ENCODE measurements at places on chromosomes 4 and X. TPM values are rescaled to one million over a fixed set of nuclear protein-coding genes. Genes with fewer than 3 reads are reported as not detected.

Gene PLCXD1
- 20.7 TPM for total RNA-seq

Gene RAPGEF2
- 68.2 TPM for total RNA-seq

Gene PDGFC
- 3.9 TPM for total RNA-seq

Gene HTR2C
- not detected for total RNA-seq

Gene USP26
- total RNA-seq = not detected

GRCh38 chrX:125681507-125681906 lies 361.8 kb downstream of the TEX13C start:
- no peak for DNase-seq

GRCh38 chrX:13048280-13048679 lies 3.9 kb upstream of the FAM9C start:
- no peak for DNase-seq

DNA sequence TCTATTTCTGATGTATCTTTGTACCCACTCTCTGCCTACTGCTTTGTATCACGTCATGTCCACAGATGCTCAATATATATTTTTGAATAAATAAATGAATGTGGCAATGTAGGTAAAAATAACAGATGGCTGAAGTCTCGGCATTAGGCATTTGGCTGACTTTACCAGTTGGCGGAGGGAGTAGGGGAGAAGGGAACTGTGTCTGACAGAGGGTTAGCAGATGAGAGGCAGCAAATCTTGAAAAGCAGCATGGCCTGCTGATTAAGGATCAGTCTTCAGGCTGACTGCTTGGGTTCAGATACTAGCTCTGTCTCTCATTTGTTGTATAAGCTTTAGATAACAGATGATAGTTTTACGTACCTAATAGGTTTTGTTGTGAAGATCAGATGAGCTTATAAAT lies 31.9 kb upstream of the RASGEF1B start:
- DNase-seq = no peak

Gene TIGD4
- total RNA-seq = 0.38 TPM

DNA sequence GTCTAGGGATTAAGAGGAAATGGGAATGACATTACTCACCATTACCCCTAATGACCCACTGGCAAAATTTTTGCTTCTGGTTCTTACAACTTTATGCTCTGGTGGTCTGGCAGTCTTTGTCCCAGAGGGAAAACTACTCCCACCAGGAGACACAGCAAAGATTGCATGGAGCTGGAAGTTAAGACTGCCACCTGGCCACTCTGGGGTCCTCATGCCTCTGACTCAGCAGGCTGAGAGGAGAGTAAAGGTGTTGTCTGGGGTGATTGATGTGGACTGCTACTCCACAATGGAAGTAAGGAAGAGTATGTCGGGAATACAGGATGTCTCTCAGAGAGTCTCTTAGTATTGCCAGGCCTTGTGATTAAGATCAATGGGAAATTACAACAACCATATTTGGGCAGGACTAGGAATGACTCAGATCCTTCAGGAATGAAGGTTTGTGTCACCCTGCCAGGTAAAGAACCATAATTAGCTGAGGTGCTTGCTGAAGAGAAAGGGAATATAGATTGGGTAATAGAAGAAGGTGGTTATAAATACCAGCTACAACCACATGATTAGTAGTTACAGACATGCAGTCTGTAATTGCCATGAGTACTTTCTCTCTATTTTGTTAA lies 215.5 kb downstream of the GPAT3 start:
- DNase-seq = no peak

Gene PLAC8
- total RNA-seq = 1,034 TPM

DNA sequence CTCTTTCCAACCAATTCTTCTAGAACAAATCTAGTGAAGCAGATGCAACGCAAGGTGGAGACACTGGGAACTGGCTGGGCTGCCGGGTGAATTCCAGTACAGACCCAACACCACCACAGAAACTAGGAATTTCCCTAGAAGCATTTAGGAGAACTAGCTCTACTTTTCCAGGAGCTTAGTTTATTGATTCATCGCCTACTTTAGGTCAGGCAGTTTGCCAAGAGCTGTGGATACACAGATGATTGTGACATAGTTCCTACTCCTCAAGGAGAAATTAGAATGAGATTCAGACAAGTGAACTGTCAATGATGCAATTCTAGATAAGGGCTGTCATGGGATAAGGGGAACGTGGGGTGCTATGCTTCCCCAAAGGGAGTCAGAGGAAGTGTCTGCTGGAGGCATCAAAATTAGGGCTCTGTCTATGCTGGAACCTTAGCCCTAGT lies 350.0 kb downstream of the CAMK2D start:
- no peak for DNase-seq

Gene AMBN
- total RNA-seq = not detected

DNA sequence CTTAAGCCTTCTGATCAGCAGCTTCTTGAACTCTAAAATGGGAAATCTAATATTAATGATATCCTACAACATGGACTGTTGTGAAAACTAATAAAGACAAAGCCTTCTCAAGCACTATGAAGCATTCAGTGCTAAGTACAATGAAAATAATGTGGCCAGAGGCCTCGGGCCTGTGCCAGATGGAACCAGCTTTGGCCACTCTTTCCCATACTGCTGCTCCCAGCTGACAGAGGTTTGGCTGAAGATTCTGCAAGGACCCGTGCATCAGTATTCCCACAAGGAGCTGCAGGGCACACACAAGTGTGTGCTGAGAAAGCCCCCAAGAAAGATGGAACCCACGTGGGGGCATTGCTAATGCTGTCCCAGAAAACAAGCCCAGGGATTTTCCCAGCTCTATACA lies 60.5 kb upstream of the RPL34 start:
- DNase-seq = no peak

- DNase-seq = no peak
Observed at GRCh38 chr4:2732526-2732925, 23.6 kb downstream of the TNIP2 start.

GRCh38 chr4:85222561-85222960 lies 252.4 kb upstream of the ARHGAP24 start:
- no peak for DNase-seq

DNA sequence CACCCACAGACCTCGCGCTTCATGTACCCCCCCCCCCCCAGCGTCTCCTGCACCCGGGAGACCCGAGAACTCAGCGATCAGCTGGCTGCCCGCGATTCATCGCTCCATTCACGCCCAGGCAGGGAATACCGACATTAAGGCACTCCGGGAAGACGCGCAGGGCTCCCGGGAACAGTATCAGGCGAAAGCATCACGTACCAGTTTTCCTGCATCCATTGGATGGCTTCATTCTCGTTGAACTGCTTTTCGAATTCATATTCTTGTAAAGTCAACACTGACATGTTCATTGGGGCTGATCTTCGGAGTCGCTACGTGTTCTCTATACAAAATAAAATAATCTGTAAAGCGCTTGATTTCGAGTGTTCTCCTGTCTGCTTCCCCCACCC lies 373 bp downstream of the ELOVL6 start:
- peak; percentile 59 for DNase-seq

DNA sequence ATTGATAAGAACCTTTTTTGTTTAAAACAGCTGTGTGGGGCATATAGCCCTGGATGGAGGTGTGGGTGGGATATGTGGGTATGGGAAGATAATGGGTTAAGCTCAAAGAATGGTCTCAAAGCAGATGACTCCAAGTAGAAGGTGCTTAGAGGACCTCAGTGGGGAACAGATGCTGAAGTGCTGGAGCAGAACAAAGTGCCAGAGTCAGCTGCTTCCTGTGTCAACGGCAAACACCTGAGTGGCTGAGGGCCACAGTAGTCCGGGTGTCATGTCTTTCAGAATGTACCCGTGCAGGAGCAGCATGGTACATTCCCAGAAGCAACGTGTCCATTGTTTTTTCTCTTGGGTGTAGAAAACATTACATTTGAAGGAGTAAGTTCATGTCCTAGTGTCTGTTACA lies 210.6 kb downstream of the CCNG2 start:
- DNase-seq = no peak

- DNase-seq = no peak
Observed at GRCh38 chr4:160819791-160820190, 1344.0 kb downstream of the FSTL5 start.

DNA sequence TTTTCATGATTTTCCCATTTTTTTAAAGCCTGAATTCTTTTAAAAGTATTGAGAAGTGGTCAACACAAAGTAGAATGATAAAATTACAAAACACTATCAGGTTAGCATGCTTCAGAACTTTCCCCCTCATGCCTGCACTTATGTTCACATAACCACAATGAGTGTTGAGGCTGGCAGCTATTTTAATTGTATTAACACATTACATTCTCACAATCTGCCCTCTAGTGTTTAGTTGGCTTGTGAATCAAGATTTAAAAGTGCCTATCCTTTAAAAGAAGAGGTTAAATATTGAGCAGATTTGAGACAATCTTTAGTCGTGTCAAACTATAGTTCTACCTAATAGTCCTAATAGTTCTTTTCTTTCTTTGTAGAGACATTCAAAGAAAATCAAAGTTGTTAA lies 93.6 kb upstream of the NAP1L5 start:
- no peak for DNase-seq

Gene DIAPH2
- 40.2 TPM for total RNA-seq

DNA sequence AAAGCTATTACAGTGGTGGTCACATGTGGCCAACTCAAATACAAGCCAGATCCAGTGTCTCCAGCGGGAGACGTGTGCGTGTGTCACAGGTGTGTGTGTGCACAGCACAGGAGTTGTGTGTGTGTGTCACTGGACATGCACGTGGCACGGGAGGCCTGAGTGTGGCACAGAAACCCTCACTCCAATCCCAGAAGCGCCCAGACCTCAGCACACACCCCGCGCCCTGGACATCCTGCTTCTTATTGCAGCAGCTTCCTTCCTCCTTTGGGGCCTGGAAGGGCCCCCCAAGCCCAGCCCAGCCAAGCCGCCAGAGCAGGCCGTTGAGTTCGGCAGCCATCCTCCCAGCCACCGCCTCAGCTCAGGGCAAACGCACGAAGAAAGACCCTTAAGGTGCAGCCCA lies 37.9 kb downstream of the ACOX3 start:
- DNase-seq = no peak

GRCh38 chr4:187999406-187999932 lies 3.9 kb downstream of the ZFP42 start:
- no peak for DNase-seq

Gene TMSB15A
- total RNA-seq = 0.47 TPM

Gene GPRASP1
- 3.7 TPM for total RNA-seq

DNA sequence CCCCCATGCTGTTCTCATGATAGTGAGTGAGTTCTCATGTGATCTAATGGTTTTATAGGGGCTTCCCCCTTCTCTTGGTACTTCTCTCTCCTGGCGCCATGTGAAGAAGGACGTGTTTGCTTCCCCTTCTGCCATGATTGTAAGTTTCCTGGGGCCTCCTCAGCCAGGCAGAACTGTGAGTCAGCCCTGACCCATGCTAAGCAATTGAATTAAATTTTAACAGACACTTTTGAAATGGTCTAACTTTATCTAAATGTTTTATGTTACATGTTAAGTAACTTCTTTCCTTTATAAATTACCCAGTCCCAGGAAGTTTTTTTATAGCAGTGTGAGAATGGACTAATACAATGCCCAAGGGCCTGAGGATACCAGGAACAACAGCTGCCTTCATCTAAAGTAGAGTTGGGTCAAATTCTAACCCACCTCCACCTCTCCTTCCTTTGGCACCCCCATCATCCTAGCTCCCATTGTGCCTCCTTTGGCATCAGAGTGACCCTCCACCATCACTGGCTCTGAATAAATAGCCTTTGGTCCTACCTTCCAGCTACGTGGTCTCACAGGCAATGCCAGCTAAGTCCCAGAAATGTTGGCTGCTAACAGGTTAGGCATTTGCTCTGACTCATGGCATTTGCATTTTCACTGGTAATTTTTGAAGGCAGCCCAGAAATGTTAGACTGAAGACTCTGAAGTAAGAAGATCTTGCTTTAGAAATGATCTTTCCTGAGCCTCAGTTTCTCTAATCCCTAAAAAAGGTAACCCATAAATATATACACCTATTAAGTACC lies 182.1 kb downstream of the MOSPD2 start:
- DNase-seq = no peak

GRCh38 chr4:100547541-100548199 lies 29.8 kb upstream of the EMCN start:
- no peak for DNase-seq

Gene MAOA
- 401 TPM for total RNA-seq

DNA sequence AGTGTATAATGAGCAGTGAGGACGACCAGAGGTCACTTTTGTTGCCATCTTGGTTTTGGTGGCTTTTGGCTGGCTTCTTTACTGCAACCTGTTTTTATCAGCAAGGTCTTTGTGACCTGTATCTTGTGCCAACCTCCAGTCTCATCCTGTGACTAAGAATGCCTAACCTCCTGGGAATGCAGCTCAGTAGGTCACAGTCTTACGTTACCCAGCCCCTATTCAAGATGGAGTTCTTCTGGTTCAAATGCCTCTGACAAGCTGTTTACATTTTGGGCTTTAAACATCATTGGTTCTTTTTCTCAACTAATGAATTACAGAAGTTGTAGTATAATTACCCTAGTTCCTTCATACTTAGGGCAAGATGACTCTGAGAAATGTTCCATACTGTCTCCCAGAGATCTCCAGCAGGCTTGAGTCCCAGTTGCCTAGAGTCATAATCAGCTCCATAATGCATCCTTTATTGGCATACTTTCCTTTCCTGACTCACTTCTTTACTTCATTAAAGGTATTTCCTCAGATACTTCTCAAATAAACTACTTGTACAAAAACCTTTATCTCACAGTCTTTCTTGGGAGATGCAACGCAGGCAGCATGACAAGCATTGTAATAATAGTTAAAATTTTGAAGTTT lies 136.5 kb downstream of the KDM6A start:
- DNase-seq = no peak

DNA sequence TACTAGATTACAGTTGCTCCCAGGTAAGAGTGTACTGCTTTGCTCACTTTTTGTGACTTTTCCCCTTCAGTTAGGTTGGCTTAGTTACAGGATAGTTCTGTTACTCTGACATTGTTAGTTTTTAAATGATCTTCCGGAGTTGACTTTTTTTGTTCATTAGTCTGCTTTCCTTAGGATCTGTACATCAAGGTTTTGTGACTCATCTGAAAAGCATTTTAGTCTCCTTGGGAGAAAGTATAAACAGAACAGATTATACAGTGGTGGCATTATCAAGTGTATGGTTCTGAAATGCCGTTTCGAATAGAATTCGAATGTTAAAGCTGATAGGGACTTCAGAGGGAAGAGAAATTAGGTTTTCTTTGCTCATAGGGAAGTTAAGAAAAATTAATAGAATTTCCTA lies 63.3 kb downstream of the USP9X start:
- no peak for DNase-seq

DNA sequence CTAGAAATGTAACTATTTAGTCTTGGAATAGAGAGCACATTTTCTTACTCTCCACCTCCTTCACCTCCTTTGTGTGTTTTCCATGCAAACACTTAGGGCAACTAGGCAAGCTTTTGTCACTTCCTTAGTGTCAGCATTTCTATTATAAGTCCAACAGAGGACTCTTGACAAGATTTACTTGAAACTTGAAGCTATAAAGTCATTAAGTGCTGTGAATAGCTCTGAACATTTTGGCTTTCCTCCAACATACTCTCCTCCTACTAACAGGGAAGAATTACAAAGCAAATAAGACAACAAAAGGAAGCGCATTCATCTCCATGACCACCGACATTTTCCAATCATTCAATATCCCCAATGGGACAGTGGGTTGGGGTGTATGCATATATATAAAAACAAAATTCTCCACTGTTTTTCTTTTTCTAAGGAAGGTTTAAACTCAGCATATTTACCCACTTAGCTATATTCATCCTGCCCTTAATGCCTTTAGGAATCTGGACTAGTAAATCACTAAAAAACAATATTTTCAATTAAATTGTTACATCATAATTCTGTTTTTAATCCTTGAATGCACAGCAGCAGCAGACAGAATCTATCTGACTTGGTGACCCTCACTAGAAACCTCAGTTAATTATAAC lies 264.6 kb downstream of the SNCA start:
- DNase-seq = peak; percentile 3

Data from mucosa of descending colon (tissue), 3 donors.